ENCODE measurements at places on chromosomes 12 and 14. TPM values are rescaled to one million over a fixed set of nuclear protein-coding genes. Genes with fewer than 3 reads are reported as not detected.

TAS2R9 gene
- polyA plus RNA-seq: not detected

DNA sequence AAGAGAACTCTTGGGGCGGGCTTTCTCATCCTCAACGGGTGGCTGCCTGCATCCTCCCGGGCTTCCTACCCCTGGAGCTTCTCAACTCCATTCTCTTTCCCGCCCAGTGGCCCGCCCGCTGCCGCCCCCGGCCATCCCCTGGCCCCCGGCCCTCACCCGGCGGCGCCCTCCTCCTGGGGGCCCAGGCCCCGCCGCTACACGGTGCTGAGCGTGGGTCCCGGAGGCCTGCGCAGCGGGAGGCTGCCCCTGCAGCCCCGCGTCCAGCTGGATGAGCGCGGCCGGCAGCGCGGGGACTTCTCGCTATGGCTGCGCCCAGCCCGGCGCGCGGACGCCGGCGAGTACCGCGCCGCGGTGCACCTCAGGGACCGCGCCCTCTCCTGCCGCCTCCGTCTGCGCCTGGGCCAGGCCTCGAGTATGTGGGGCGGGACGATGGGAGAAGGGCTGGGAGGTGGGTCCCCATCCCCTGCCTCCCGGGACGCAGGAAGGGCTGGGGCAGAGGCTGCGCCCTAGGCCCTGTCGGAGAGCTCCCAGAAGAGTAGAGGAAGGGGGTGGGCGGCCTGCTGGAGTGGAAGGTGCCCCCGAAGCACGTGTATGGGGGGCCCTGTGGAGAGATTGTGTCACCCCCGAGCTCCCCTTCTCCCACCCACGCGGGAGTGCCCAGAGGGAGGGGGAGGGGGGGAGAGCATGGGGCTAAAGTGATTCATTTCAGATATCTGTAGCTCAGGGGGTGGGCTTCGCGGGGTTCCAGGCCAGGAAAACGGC lies 1.5 kb downstream of the LAG3 start:
- DNase-seq: no peak

SYCP3 gene
- polyA plus RNA-seq: 2.5 TPM

SIX4 gene
- 7.3 TPM for polyA plus RNA-seq

GRCh38 chr12:49889361-49890095 lies 14.2 kb downstream of the FAIM2 start:
- DNase-seq: no peak

C12orf75 gene
- polyA plus RNA-seq: 91.1 TPM

GRCh38 chr12:94208622-94208966 lies 60.2 kb downstream of the PLXNC1 start:
- DNase-seq: no peak

WBP11 gene
- polyA plus RNA-seq: 120 TPM

NPFF gene
- polyA plus RNA-seq: 0.61 TPM
